ENCODE measurements at places on chromosomes 6 and 20.

- no peak for DNase-seq
Measured at GRCh38 chr6:113427617-113428016, 429.5 kb upstream of the MARCKS start.

- no peak for DNase-seq
Measured at GRCh38 chr20:3691306-3691705, 9.5 kb upstream of the ADAM33 start.

DNA sequence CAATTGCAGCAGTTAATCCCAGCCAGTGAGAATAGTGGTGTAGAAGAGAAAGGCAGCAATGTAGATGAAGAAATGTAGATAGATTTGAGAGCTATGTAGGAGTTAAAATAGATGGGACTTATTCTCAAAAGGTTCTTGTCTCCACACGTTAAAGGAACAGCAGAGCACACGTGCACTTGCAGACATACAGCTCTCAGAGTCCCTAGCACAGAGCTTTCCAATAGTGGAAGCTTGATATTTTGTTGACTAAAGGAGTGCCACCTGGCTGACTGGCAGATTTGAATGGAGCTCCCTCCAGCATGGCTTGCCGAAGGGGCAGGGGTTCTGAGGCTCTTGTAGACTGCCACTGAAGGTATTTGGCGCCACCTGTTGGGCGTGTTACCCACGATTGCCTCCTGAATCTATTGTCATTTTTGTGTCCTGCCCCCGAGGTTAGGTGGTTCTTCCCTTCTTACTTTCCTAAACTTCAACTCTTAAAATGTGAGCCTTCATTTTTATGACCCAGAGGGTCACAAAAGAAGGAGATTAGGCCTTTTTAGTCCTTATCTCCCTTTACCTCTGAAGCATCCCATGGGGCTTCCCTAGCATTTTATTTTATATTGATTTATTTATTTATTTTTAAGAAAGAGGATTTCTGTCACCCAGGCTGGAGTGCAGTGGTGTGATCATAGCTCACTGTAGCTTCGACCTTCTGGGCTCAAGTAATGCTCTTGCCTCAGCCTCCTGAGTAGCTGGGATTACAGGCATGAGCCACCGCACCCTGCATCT is 16.4 kb downstream of the BRD2 start:
- peak; percentile 89 for DNase-seq

DNA sequence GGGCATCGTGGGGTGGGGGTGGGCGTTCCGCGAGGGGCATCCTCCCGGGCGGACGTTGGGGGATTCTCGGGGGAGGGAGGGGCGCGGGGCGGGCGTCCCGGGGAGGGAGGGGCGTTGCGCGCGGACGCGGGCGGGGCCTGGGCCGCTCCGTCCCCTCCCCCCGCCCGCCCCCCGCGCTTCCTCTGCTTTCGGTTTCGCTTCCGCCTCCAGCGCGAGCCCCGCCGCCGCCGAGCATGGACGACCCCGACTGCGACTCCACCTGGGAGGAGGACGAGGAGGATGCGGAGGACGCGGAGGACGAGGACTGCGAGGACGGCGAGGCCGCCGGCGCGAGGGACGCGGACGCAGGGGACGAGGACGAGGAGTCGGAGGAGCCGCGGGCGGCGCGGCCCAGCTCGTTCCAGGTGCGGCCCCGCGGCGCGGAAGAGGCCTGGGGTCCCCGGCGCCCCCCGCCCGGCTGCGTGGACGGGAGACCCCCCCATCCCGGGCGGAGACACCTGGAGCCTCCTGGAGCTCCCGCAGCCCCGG is at the start of gene OGFR:
OGFR (plus strand) TSS at position 209 of the 528 bp plus-strand sequence; CDS start at position 234, 25 bp downstream.
- DNase-seq: peak; percentile 83

GRCh38 chr20:39661833-39662232 is 699.7 kb downstream of the DHX35 start:
- DNase-seq: no peak

DNA sequence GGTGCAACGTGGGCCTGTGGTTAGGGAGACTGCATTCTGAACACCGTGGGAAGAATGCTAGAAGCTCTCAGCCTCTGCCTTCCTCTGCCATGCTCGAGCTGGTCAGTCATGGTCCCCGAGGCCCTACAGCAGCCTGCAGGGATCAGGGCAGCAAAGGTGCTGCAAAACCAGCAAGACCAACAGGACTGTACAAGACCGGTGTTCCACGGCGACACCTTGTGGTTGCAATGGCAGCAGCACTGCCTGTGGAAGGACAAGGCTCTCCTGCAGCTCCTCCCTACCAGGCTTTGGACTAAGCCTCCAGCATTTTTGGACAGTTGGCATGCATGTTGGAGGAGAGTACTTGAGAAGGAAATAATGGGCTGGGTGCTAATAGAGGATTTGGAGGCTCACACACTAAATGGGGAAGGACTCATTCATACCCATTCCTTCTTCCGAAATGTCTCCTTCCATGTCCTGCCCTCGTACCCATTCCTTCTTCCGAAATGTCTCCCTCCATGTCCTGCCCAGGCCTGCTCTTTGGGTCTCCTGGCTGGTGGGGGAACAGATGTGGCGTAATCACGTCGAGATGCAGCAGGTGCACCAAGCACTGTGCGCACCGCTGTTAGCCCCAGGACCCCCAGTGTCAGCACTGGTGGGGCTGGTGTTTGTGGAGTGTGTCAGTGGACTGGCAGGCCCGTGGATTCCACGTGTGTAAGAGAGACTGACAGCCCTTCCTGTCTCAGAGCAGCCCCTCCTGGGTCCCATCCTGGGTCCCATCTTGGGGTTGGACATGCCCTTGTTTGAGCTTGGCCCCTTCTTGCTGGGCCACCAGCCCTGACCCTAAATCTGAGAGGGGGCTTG is 18.6 kb upstream of the MYT1 start:
- DNase-seq: no peak
